ENCODE measurements at places on chromosomes 4 and X.

DNA sequence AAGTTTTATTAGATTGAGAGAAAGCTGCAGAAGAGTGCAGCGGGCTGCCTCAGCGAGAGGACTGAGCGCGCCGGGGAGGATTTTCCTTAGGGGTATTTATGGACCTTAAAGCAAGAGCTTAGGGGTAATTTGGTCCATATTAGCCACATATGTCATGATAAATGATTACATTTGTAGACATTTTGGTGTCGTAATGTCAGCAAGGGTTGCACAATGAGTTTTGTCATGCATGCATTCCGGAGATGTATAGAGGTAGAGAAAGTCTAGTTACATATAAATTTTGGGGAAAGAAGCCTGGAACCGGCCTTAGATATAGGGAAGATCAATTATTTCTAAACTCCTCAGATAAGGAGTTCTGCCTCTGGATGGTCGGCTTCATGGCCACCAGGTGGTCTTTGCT lies 10.0 kb downstream of the MGST2 start:
- H3K27ac ChIP-seq = no peak overlapping the region
- no peaks in the 10 kb centered on the region for H3K27me3 ChIP-seq
- no peaks in the 10 kb centered on the region for H3K36me3 ChIP-seq
- H3K4me3 ChIP-seq = no peak overlapping the region
- H3K4me1 ChIP-seq = no peaks in the 10 kb centered on the region
- no peak for DNase-seq

DNA sequence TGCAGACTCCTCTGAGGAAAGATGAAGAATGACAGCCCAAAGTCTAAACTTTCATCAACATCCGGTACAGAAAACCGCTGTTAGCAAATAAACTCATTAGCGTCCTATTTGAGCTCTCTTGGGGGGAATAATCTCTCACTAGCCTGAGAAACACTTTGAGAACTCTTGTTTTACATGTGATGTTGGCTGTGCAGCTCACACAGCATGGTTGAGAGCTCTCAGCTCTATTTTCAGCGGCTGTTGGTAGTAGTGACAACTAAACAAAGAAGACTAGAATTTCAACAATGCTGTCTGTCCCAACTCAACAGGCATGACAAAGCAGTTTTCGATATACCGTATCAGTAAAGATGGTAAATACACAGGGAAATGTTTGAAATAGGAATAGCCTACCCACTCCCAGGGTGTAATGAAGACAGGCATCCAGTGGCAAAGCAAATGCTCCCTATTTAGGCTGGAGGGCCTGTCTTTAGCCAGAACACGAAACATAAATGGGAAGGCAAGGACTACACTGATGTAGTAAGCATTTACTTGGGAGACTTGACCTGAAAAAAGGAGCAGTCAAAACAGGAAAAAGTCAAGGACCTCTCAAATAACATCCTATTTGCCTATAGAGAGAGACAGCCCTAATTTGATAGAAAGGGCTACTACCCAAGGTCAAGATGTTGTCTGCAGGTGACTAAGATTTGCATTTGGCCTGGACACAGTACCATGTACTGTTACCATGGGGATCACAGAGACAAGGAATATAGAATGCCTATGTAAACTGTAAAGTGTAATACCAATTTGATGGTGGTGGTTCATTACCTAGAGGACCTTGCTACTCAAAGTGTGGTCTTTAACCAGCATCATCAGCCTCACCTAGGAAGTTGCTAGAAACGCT lies 60.4 kb downstream of the PPEF2 start:
- H3K27ac ChIP-seq = no peak overlapping the region
- H3K36me3 ChIP-seq = no peaks in the 10 kb centered on the region
- DNase-seq = no peak
- H3K27me3 ChIP-seq = no peaks in the 10 kb centered on the region

DNA sequence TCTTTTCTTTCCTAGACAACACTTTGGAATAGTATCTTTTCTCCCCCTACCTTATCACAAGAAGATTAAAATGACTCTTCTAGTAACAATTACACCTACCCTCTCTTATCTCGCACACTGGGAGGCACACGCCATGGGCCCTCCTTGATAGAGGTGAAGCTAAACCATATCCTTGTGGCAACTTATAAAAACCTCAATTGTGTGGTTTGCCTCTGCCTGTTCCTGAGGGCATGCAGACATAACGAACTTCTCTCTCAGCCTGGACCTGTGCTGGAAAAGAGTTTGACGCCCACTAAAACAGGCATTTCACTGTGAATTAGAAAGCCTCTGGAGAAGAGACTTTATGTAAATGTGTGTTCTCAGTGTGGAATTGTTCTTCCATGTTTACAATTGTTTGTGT lies 141.2 kb downstream of the NDST3 start:
- H3K36me3 ChIP-seq = no peaks in the 10 kb centered on the region
- no peak overlapping the region for H3K27ac ChIP-seq
- no peak overlapping the region for H3K4me3 ChIP-seq
- H3K27me3 ChIP-seq = no peaks in the 10 kb centered on the region
- DNase-seq = no peak

- peak within 1 kb of the TSS; percentile 66 for H3K4me3 ChIP-seq
- peak; percentile 87 for DNase-seq
- H3K27me3 ChIP-seq = peaks cover 16% of the 10 kb centered on the region
- no peaks in the 10 kb centered on the region for H3K4me1 ChIP-seq
Measured at GRCh38 chrX:17736856-17737709, at the start of gene SCML1. TSS of gene SCML1 (plus strand) at chrX:17737493. CDS start at chrX:17744187, 6,694 bp downstream.

DNA sequence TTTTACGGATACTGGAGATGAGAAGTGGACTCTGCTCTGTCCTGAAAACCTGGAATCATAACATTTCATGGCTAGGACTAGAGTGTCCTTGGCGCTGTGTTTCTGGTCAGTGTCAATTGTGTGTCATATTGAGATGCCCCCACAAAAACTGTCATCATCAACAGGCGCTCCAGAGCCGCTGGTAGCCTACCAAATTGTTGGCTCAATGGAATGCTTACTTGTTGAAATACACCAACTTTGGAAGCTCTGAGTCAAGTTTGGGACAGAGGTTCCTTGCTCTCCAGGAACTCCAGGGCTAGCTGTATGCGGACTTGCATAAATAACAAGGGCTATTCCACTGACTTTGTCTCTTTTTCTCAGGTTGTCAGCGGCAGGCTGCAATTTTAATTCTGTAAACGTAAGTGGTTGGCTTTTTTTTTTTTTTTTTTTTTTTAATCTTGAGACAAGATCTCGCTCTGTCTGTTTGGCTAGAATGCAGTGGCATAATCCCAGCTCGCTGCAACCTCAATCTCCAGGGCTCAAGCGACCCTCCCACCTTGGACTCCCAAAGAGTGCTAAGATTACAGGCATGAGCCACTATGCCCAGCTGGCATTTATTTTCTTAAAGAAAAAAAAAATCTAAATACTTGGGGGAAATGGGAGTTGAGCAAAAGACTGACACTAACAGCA lies 871 bp upstream of the HPGD start:
- no peak overlapping the region for H3K27ac ChIP-seq
- no peaks in the 10 kb centered on the region for H3K36me3 ChIP-seq
- DNase-seq = no peak
- H3K27me3 ChIP-seq = peaks cover 26% of the 10 kb centered on the region
- no peaks in the 10 kb centered on the region for H3K4me1 ChIP-seq

- H3K4me1 ChIP-seq = 0 out of 2 replicates have a peak, but pooled peaks cover 8% of the 10 kb centered on the region
- DNase-seq = no peak
- no peak overlapping the region for H3K4me3 ChIP-seq
- no peaks in the 10 kb centered on the region for H3K27me3 ChIP-seq
- no peaks in the 10 kb centered on the region for H3K36me3 ChIP-seq
Measured at GRCh38 chr4:182370491-182370890, 127.3 kb downstream of the TENM3 start.

GRCh38 chr4:81826335-81826734 lies 354.6 kb upstream of the RASGEF1B start:
- H3K27me3 ChIP-seq = no peaks in the 10 kb centered on the region
- no peaks in the 10 kb centered on the region for H3K36me3 ChIP-seq
- no peak overlapping the region for H3K4me3 ChIP-seq
- DNase-seq = no peak
- no peak overlapping the region for H3K27ac ChIP-seq
- H3K4me1 ChIP-seq = no peaks in the 10 kb centered on the region

Measured in H1 (cell line).